ENCODE measurements at places on chromosomes 5 and 9. TPM values are rescaled to one million over a fixed set of nuclear protein-coding genes. Genes with fewer than 3 reads are reported as not detected.
A peak's percentile ranks its signal among the peaks of the same experiment; 100 is the strongest.

DNA sequence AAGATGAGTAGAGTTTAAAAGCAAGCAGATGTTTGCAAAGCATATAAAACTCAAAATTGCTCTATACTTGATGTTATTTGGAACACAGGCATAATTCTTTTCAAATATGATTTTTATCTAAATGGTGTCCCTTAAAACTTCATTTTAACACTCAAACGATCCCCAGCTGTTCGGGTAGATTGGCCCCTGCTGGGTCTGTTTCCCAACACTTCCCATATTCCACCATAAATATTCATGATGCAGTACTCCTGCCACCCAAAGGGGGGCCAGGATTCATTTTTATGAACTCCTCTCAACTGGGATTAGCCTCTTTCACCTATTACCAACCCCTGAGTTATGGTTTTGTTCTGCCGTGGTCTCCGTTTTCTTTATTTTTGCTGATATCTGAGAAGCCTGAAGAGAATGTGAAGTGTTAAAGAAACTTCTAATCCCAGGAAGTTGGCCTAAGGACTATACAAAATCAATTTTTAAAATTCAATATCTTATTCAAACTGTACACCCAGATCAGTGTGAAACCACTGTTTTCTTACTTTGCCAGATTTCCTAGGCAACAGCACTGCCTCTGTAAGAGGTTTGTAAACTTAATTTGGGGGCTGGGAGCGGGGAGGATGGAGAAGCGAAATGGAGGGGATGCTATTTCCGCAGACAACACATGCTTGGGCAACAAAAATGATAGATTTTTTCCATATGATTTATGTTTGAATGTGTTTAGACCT is 384.1 kb downstream of the DMRT2 start:
- DNase-seq, result no peak

DNA sequence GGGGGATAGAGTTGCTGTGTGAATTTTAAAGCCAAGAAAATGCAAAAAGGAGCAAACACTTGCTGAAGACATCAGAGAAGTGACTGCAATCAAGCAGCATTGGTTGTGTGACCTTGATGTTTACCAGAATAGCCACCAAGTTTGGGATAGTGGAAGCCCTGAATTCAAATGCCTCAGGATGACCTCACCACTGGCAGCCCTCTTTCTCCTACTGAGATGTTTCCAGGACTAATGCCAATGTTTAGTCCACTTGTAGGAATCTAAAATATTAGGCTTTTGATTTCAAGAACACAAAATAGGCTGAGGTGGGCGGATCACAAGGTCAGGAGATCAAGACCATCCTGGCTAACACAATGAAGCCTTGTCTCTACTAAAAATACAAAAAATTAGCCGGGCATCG is 112.2 kb upstream of the NUDT12 start:
- no peak for DNase-seq

GRCh38 chr9:135884328-135885035 is 22.9 kb downstream of the CAMSAP1 start:
- no peak for DNase-seq

DNA sequence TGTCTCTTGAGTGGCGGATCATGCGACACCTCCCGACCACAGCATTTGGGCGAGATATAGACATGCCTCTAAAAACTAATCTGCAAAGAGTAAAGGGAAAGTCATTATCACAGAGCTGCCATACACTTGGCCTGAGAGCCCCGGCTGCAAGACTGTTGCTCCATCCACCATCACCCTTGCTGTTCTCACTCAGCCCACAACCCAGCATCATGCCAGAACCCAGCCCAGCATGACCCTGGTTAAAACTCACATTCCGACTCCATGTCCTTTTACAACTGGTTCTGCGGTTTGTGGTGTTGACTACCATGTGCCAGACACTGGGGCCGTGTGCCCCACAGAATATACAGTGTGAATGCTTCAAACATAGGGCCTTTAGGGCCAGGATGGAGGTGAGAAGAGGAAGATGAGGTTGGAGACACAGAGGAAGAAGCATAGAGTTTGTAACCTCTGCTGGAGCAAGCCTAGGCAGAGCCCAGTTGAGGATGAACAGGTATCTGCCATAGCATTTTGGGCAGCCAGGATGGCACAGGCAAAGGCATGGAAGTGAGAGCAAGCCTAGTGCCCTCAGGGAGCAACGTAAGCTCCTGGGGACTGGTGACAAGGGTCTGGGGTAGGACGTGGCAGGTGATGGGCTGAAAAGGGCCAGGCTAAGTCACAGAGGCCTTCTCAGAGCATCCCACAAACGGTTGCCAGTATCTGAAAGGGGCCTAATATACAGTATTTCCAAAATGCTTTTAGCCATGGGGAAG is 37.5 kb upstream of the SMU1 start:
- DNase-seq, result no peak

DNA sequence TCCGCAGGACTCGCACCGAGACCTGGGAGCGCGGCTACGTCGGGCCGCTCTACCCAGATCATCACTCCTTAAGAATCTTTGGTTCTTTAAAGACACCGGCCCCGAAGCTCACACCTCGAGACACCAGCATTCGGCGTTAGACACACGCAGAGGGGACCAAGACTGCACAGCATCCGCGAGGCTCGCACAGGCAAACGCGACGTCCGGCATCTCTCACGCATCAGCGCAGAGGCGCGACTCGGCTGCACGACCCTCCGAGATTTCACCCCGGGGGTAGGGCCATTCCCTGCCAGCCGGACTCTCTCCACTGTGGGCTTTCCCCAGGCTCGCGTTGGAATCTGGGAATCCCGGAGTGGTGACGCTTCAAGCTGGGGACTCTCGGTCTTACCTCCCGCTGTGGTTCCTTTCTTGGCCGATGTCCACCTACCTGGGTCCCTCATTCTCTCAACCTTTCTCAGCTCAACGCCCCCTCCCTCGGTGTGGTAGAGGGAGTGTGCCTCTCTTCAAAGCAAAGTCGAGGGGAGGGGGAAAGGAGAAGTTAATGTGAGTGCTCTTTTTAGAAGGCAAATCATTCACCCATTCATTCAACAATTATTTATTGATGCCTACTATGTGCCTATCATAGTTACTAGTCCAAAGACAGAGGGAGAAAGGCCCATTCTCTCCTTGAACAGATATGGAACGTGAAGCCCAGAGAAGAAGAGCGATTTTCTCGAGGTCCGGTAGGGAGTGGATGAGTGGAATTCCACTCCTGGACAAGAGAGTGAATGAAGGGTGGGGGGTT is 1.3 kb upstream of the HAND1 start:
- DNase-seq, result no peak

GRCh38 chr5:101643794-101644193 is 652.3 kb downstream of the SLCO4C1 start:
- DNase-seq, result no peak

- no peak for DNase-seq
Observed at GRCh38 chr9:111966861-111967291, 70.3 kb downstream of the UGCG start.

GRCh38 chr5:108810717-108811116 is 63.0 kb downstream of the FER start:
- no peak for DNase-seq

GRCh38 chr5:164353155-164353554 is 847.7 kb downstream of the MAT2B start:
- DNase-seq, result no peak

GRCh38 chr9:87198716-87199115 is 251.4 kb upstream of the GAS1 start:
- no peak for DNase-seq

DNA sequence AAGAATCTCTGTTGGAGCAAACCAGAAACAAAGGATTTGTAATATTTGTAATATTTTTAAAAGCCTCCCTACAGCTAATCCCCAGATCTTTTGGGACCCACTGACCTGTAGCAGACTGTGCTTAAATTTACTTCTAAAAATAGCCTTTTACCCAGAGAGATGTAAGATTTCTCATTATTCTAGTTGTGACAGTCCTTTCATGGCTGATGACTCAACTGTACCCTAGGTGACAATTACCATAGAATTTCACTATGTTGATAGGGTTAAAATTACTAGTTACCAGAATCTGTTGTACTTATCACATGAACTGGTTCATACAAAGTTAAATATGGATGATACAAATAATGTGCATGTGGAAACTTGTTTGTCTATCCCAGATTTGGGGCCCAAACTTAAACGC is 543.9 kb upstream of the SEMA6A start:
- no peak for DNase-seq

GRCh38 chr5:59648949-59649921 is 244.3 kb downstream of the PDE4D start:
- DNase-seq, result no peak

DNA sequence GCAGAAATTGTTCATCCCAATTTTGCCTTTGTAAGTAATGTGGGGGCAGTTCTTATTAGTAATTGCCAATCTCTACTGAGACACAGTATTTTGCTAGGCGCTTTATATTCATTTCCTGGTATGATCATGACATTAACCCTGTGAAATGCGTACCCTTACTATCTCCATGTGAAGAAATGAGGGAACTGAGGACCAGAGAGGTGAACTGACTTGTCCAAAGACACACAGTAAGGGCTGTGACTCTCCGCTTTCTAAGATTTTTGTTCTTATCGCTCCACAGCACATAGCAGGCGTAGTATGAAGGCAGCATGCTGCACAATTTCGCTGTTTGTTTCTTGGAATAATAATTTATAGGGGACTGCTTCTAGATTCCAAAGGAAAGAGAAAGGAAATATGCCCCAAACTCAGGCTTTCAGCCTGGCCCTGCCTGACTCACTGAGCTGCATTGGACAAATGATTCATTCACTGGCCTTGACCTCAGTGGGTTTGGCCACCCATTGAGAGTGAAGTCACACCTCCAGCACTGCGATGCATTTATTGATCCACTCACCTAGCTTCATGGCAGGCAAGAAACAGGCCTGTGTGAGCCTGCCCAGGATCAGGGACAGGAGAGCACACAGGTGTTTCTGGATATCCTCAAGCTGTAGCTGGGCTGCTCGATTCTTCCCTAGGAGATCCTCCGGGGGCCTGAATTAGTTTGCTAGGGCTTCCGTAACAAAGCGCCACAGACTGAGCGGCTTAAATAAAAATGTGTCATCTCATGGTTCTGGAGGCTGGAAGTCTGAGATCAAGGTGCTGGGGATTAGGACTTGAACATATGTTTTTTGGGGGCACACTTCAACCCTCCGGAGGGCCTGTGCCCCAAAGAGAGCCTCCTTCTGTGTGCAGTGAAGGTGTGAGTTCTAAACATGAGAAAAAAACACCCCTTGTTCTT is 7.2 kb upstream of the DUSP1 start:
- DNase-seq, result peak; percentile 90

DNA sequence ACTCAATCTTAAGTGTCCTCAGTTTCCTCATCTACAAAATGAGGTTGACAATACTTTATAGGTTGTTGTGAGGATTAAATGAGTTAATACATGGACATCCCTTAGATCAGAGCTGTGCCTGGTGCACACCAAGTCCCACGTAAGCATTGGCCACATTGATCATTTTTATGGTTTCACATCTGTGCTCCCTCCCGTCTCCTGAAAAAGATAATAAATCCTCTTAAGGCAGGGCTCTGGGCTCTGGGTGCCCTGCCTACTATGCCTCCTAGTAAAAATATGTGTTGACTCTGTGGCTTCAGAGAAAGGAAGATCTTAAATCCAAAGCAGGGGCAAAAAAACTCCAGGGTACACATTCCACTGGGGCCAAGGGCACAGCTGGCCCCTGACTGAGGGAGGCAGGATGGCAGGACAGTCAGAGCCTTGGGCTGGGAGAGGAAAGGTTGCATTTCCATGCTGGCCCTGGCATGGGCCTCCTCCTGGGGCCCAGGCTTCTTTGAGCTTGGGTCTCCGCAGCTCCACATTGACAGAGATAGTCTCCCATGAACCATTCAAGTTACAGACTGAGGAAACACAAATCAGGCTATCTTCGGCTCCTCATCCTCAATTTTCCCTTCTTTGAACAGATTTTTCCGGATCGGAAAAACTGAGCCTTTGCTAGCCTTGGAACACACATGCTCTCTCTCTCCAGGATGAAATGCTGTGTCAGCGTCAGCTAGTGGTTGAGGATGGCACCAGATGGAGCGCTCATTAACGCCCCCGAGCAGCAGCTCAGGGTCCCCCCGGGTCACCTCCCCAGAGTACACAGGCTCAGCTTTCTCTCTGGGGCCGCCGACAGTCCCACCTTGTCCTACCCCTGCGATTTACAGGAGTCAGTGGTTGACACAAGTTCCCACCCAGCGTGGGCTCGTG is 22.4 kb upstream of the KIF12 start:
- no peak for DNase-seq

- peak; percentile 46 for DNase-seq
Observed at GRCh38 chr9:136762915-136763648, 1.2 kb downstream of the LCN15 start.

The CERCAM gene
- total RNA-seq, result 27.0 TPM

The EQTN gene
- total RNA-seq, result not detected

The IL33 gene
- not detected for total RNA-seq

The SOHLH1 gene
- not detected for total RNA-seq

The IFNA14 gene
- total RNA-seq, result not detected

The PCAT7 gene
- total RNA-seq, result 3.8 TPM

Data from HCT116 (cell line).